DND-41 (cell line): ENCODE measurements at places on chromosomes 2 and 18.

DNA sequence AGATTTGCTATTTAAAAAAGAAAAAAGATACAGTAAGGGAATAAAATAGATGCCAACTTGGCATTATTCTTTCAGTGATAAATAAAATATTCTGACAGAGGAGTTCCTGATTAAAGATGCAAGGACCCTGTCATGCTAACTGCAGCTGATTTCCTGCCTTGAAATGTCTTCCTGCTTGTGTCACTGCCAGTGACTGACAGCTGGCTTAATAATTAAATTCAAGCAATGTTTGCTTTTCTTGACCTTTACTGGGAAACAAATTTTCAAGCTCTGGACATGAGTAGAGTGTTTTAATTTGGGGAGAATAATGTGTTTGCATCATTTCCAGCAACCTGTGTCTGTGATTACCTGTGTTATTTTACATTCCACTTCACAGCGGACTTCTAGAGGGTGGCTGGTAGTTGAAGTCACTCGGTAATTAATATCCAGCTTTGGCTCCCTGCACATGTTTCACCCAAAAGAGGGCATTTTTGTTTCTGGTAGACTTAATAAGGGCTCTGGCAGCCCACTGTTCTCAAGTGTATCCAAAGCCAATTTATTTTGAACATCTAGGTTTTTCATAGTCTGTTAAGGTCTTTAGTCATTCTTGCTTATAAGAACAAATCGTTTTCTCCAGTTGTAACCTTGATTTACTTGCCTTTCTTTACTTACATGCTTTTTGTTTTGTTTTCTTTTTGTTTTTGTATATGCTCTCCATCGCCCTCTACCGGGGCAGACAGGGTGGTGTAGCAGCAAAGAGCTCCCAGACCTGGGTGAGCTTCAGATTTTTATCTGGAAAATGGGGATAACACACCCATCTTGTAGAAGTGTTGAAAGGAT lies 48.5 kb upstream of the PROKR1 start:
- DNase-seq = peak; percentile 67

DNA sequence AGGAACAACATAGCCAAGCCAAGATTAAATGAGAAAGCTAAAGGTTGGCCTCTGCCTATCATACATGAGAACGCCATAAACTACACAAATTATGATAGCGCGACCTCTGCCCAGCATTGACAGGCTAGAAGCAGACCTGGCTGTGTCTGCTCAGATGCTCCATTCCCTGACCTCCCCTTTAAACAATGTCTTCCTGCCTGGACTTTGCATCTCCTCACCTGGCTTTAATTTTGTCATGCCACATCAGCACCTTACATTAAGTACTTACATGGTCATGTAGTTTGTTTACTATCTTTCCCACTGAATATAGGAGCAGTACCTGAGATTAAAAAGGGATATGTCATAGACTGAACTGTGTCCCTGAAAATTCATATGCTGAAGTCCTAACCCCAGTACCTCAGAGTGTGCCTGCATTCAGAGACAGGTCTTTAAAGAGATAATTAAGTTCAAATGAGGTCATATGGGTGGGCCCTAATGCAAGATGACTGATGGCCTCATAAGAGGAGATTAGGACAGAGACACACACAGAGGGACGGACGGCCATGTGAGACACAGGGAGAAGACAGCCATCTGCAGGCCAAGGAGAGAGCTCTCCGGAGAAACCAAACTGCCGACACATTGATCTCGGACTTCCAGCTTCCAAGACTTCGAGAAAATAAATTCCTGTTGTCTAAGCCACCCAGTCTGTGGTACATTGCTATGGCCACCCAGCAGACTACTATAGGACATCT lies 103.7 kb downstream of the BIN1 start:
- no peak for DNase-seq

DNA sequence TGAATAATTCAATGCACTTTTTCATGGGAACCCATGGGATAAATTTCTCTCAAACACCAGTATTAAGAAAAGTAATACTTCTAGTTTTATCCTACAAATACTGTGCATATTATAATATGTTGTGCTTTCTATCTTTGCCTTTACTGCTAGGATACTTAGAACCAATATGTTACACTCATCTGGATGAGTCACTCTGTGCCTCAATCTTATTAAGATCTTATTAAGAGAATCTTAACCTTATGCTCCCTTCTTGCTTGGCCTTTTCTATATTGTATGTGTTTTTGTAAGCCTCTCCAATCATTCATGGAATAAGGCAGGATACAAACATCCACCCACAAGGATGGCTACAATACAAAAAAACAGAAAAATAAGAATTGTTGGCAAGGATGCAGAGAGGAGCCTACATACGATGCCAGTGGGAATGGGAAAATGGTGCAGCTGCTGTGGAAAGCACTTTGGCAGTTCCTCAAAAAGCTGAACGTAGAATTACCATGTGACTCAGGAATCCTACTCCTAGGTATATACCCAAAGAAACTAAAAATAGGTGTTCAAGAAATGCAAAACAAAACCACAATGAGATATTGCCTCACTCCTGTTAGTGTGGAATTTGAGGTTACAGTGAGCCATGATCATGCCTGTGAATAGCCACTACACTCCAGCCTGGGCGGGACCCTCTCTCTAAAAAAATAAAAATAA lies 10.7 kb upstream of the TWSG1 start:
- DNase-seq = no peak

DNA sequence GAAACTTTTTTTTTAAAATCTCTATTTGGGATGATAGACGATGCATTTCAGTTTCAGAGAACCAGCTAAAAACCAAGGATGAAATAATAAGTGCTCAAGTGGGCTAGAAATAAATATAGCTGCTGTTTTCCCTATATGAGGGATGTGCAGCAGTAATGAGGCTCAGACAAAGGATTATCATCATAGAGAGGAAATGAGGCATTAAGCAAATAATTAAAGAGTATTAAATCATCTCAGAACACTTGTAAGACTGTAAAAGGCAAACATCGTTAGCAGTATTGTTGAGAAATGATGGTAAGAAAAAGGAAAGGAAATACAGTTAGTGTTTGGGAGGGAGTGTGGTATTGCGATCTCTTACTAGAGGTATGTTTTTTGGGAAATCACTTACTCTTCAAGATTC lies 233.5 kb downstream of the TGIF1 start:
- DNase-seq = no peak

DNA sequence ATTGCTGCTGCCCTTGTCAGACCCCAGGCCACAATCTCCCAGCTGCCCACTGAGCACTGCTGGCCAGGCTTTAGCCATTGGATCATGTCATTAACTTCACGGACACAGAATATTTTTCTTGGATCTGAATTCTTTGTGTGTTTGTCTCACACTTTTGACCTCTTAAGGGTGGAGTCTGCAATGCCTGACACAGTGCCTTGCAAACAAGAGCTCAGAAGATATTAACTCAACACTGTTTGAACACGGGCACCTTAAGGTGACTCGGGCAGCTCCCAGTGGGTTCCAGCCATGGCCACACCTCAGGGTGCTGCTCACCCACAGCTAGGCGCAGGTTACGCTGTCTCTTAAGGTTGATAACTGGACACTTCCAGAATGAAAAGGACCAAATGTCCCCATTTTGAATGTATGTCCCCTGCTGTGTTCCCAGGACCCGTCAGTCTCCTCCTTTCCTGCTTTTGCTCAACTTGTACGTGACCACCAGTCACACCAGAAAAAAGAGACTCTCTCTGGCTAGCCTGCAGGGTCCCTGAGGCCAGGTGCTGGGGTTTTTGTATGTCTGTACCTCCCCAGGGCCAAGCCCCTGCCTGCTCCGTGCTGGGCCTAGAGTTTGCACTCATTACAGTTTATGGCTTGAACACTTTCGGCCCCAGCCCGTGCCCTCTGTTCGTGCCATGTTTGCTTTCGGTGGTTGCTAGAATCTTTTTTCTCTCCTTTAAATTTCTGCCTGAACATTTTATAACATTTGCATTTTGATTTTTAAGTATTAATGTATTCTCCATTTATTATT lies 33.4 kb upstream of the TMEM131 start:
- DNase-seq = no peak

- DNase-seq = no peak
These were observed 19.2 kb downstream of the FARP2 start for GRCh38 chr2:241375300-241375699.

DNA sequence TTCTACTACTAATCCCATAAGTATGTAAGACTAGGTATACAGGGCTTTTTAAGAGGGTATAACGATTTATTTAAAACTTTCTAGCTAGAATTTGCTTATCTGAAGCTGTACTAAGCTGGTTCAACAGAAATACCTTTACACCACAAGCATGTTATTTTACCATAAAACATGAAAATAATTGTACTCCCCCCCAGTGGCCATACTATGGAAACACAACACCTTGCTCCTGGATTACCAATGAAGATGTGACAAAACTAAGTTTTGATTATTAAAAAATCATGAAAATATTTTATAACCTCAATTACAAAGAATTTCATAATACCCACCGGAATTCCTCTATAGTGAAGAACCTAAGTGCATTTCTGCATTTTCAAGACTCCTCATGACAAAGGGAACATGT lies 27.3 kb downstream of the LPIN2 start:
- DNase-seq = no peak

GRCh38 chr18:31596081-31596872 lies 4.6 kb downstream of the TTR start:
- DNase-seq = no peak

- DNase-seq = no peak
These were observed 57.0 kb upstream of the SCN1A start for GRCh38 chr2:166184789-166185188.

- DNase-seq = no peak
These were observed 34.4 kb upstream of the BZW1 start for GRCh38 chr2:200777275-200777674.

DNA sequence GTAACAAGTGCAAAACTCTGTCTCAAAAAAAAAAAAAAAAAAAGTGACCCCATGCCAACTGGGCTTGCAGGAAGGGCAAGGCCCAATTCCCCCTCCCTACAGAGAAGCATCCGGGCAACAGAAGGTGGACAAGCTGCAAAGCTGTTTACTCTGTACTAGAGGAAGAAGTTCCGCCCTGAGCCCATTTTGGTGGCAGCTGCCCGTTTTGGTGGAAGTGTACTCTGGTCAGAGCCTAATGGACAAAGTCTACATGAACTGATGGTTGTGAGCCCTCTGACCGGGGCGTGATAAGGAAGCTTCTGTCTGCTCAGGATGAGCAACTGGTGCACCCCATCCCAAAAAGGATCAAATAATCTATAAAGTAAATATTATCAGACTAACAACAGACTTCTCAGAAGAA lies 65.0 kb downstream of the TRAPPC8 start:
- no peak for DNase-seq

- DNase-seq = no peak
These were observed 72.8 kb downstream of the UPP2 start for GRCh38 chr2:158174495-158174894.

- DNase-seq = no peak
These were observed 221.6 kb downstream of the GPD2 start for GRCh38 chr2:156657809-156658208.

GRCh38 chr18:25019931-25020330 lies 332.0 kb downstream of the ZNF521 start:
- no peak for DNase-seq

- no peak for DNase-seq
These were observed 176.3 kb upstream of the LRP1B start for GRCh38 chr2:142307086-142307485.

DNA sequence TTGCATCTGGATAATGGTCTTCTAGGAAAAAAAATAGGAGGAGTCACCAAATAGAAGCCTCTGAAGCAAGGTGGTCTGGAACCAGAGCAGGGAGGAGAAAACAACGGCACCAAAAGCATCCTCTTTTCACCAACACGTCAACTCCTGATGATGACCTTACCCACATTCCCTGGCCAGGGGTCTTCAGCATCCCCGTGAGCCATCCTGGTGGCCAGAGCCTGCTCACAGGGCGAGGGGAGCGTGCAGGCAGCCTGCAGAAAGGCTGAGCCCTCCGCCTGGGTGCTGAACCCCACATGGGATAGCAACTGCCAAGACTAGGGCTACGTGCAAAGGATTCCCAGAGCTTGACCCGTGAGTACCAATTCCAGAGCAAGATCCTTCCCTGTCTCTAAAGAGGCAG lies 191.0 kb downstream of the NDUFA10 start:
- DNase-seq = no peak

- DNase-seq = no peak
These were observed 17.2 kb upstream of the TMEM200C start for GRCh38 chr18:5912566-5912965.

DNA sequence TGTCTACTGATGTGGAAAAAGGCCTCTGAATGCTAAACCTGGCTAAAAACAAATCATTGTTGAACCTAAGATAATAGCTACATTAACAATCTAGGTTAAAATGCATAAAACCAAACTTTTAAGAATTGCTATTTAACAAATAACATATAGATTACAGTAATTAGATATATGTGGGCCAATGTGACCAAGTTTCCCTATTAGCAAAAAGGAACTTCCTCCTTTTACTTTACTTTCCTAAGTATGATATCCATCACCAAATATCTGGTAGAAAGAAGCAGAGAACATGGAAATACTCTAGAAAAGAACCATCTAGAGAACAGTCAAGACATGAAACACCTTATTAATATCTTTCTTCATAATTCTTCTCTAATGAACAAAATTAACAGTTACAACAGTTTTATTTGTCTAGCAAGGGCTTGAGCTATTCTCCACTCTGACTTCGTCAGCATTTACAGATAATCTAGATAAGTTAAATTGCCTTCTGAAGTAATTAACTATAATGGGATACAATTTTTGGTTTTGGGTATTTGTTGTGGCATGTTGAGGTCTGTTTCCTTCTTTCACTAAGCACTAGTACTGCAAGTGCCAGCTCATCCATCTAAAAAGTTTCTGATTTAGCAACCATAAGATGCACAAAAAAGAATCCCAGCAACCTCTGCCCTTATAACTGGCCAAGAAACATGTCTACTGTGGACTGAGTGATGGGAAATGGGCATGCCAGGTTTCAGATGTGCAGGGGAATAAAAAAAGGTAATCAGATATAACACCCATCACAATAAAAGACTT lies 53.3 kb downstream of the MEMO1 start:
- no peak for DNase-seq

DNA sequence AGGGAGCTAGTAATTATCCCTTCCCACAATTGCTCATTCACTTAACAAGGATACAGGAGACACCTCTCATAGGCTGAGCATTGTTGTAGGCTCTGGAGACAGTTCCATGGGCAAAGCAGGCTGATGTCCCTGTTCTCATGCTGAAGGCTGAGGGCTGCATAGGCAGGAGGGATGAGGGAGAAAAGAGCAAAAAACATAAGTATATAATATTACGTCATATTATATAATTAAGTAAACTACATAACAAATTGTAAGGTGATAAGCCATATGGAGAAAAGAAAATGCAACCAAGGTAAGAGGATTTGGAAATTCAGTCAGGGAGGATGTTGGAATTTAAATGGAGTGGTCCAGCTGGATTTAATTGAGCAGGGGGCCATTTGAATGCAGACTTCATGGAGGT lies 380.6 kb upstream of the ST6GAL2 start:
- DNase-seq = no peak

DNA sequence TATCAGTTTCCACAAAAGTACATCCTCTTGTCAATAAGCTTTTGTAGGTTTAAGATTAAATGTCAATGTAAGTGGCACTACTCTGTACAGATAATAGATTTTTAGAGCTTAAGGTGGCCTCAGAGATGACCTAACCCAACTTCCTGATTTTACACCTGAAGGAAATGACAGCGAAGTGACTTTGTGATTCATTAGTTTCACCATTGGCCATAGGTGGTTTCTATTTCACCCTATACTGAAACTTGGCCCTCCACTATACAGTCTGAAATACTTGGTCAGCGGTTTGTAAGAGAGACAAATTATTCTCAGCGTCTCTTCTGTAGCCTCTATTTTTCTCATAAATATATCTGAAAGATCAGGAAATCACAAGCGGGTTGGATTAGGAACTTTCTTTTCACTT lies 330.4 kb upstream of the FAM98A start:
- DNase-seq = no peak

GRCh38 chr2:112727276-112728028 lies 6.6 kb downstream of the NT5DC4 start:
- no peak for DNase-seq
